ENCODE measurements at places on chromosomes 5 and 9. TPM values are rescaled to one million over a fixed set of nuclear protein-coding genes. Genes with fewer than 3 reads are reported as not detected.

SPATA31C1 gene
- not detected for total RNA-seq

ARHGEF28 gene
- 8.1 TPM for total RNA-seq

TAF11L5 gene
- total RNA-seq = not detected

TMEM250 gene
- 26.6 TPM for total RNA-seq

GOLM1 gene
- total RNA-seq = 87.0 TPM
